Stimulated activated CD4-positive, alpha-beta T cell treated with anti-CD3 and anti-CD28 coated beads, TNF-alpha, amount 100 ng/mL, for 1 hour (primary cell): ENCODE measurements at places on chromosomes 12 and 14.

DNA sequence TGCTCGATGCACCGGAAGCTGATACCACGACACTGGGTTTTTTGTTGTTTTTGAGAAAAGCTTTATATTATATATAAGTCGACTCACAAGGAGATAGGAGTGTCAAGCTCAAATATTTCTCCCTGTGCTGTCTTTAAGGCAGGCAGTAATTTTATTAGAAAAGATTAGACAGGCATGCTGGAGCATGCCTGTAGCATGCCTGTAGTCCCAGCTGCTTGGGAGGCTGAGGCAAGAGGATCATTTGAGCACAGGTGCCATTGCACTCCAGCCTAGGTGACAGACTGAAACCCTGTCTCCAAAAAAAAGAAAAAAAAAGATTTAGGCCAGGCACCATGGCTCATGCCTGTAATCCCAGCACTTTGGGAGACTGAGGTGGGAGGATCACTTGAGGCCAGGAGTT lies 51.8 kb downstream of the GNS start:
- no peak for DNase-seq

GRCh38 chr12:29763301-29763683 lies 20.4 kb downstream of the TMTC1 start:
- no peak for DNase-seq

- DNase-seq, result no peak
These were observed 41.4 kb downstream of the C14orf132 start for GRCh38 chr14:96080571-96080970.

DNA sequence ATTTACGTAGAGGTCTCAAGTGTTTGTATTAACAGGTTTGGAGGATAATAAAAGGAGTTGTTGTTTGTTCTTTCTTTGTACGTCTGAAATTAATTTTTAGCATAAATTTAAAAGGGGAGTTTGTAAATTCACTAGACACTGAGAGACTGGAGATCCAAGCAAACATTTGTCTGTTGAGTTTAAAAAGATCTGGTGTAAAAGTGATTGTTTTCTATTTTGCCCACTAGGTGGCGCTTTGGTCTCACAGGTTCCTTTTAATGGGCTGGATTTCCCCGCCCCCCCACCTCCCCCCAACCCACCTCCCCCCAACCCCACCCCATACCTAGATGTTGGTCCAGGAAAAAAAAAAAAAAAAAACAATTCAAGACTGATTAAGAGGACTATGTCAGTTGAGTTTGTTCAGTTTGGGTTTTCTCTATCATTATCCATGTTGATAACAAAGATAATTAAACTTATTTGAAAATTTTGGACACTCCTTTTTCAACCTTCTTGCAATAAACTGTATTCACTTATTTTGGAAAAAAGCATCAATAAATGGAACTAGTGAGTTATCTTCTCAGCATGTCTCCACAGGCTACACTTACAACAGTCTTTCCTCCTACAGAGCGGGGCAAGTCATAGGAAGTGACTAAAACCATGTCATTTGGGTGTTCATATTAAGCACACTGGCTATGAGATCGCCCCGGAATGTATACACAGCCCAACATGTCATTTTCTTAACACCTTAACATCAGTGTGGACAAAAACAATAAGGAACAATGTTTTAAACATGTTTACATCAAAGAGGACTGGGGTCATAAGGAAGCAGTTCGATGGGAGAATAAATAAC lies 841.1 kb downstream of the NRXN3 start:
- no peak for DNase-seq

GRCh38 chr12:7937833-7938506 lies 2.0 kb upstream of the SLC2A3 start:
- DNase-seq, result no peak

GRCh38 chr12:47819896-47820630 lies at the start of gene HDAC7:
Gene HDAC7 (minus strand): TSS chr12:47819903. CDS start chr12:47819785, 118 bp downstream.
- peak; percentile 56 for DNase-seq

DNA sequence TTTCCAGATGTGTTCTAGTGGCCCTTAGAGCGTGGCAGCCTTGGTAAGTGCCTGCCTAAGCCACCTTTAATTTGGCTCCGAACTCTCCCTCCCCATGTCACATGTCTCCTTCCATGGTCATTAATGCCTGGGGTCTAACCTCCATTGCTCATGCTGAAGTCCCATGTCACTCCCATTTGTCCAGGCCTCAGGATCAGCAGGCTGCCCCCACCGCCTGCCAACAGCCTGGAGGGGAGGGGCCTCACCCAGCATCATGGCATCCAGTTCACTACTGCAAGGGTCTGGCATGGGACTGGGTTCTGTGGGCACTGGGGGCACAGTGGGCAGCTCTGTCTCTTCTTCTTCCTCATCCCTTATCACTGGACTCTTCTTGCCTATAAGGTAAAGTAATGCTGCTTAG lies 4.4 kb downstream of the MMP19 start:
- DNase-seq, result no peak

- no peak for DNase-seq
These were observed 27.4 kb upstream of the C12orf50 start for GRCh38 chr12:88056571-88056970.

DNA sequence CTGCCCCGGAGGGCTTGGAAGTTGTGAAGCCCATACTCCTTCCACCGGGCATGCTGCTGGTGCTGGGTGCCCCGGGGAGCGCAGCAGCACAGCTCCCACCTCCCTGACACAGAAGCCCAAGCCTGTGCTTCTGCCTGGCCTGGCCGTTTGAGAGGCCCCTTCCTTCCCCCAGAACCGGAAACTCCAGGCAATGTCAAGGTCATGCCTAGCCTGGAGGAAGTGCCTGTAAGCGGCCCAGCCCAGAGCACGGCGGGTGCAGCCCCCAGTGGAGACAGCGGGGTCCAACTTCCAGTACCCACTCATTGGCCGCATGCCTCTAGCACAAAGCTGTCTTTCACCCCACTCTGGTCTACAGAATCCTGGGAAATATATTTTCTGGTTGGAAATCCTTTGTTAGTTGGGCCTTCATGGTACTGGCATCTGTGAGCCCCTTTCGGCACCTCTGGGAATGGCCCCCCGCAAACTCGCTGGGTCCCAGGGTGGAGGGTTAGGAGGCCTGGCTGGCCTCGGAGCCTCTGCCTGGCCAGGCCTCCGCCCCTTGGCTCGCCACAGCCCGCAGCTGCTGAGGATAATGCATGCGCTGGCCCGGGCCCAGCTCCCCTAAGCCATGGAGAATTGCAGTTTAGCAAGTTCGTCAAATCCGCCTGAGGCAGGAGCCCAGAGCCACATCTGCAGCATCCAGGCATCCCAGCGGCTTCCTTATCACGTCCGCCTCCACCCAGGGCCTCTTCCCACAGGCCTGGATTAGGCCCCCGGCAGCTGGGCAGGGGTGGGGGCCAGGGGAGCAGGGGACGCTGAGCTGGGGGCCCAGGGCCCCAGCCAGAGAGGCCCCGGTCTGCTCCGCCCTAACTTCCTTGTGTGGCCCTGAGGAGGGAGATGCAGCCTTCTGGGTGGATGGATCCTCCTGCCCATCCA lies 48.9 kb upstream of the DLK1 start:
- DNase-seq, result no peak

DNA sequence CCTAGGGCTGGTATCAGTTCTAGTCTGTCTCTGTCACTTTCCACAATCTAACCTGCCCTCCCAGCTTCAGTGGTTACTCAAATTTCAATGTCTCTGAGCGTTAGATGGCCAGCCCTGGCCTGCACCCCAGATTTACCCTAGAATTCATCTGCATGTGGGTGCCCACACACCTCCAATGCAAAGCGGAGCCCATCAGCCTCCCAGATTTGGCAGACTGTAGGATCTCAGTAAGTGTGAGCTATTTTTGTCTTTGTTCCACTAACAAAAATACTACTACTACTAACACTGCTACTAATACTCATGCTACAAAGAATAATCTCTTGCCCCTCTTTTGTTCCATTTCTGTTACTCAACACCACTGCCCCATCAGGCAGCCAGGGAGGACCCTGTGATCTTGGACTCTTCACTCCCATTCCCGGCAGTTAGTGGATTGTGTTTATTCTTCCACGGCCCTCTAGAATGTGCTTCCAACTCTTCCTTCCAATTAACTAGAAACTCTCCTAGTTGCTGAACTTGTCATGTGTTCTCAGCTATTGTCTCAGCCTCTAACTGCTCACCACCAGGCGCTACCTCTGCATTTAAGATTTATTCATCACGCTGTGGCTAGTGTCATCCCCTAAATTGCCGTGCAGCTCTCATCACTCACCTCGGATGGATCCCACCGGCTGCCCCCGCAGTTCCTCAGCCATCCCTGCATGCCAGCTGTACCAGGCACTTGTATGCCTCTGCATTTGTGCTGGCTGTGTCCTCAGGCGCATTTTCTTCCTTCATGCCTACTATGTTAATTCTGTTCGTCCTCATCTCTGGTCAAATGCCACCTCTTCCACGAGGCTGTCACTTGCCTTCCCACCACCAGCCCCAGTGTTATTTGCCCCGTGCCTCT lies 150.6 kb upstream of the HIF1A start:
- DNase-seq, result no peak

DNA sequence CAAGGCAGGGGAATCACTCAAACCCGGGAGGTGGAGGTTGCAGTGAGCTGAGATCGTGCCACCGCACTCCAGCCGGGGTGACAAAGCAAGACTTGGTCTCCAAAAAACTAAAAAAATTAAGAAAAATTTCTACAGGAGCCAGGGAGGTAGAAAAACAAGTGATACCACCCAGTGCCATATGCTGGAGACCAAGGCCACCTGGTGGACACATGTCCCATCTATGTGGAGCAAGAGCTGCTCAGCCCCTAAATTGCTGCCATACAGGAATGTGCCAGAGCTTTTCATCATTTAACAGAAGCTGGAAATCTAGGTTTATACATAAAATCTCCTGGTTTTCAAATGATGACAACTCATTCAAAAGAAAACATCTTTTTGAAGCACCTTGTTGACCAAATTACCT lies 61.4 kb upstream of the ELK3 start:
- no peak for DNase-seq

DNA sequence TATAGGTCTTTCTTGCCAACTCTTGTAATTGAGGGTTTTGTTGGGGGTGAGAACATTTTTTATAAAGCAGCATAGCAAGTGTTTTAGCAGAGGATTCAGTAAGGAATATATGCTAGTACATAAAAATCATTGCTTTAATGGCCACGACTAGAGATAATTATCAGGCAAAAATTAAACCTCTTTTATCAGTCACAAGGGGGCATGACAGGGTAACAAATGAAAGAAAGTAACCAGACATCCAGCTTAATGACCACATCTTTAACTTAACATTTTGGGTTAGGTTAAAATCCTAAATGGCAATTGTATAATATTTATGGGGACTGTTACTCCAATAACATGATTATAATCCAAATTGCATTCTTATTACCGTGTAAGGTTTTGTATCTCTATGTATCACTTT lies 119.6 kb downstream of the LRRIQ1 start:
- no peak for DNase-seq

DNA sequence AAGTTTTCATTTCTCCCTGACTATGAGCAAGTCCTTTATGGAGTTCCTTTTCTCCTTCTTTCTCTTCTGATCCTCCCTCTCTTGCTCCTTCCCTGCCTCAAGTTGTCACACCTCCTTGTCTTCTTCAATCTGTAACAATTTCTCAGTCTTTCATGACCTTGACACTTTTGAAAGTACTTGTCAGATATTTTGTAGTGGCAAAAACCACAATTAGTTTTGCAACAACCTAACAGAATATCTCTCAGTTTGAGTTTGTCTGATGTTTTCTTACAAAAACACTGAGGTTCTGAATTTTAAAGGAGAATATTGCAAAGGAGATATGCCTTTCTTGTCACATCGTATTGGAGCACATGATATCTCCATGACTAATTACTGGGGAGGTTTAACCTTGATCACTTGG lies 4.1 kb upstream of the CRADD start:
- no peak for DNase-seq
